Stomach (tissue), 19 donors: ENCODE measurements at places on chromosomes 1 and 21. TPM values are rescaled to one million over a fixed set of nuclear protein-coding genes. Genes with fewer than 3 reads are reported as not detected.

- no peak for DNase-seq
Measured at GRCh38 chr1:84611796-84612195, 37.6 kb upstream of the CTBS start.

DNA sequence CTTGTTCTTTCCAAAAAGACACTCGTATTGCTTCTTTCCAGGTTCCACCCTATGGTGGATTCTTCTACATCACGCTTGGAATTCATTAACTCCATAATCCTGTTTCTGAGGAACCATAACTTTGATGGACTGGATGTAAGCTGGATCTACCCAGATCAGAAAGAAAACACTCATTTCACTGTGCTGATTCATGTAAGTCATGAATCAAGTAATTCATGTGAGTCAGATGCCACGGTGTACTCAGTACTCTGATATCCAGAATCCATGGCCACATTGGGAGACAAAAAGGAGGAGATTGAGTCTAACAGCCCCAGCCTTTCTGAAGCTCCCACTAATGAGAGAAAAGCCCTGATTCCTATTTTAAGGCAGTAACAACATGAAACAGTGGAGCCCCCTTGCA, 7.4 kb downstream of the CHI3L2 start:
- DNase-seq: no peak

MROH7 gene
- total RNA-seq: 33.8 TPM

SELE gene
- total RNA-seq: 0.87 TPM
